Fibroblast of gingiva (primary cell): ENCODE measurements at places on chromosomes 1 and 21.

- peak; percentile 32 for DNase-seq
Observed at GRCh38 chr21:14737922-14738321, 191.8 kb upstream of the SAMSN1 start.

DNA sequence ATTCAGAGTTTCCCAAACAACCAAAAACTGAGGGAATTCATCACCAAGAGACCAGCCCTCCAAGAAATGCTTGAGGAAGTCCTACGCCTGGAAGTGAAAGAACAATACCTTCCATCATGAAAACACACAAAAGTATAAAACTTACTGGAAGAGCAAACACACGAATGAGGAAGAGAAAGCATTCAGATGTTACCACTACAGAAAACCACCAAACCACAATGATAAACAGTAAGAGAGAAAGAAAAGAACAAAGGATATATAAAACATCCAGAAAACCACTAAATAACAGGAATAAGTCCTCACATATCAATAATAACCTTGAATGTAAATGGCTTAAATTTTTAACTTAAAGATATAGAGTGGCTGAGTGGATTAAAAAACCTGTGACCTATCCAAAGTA lies 58.5 kb upstream of the BCL10 start:
- no peak for DNase-seq

GRCh38 chr1:61568460-61569302 lies 156.3 kb downstream of the TM2D1 start:
- no peak for DNase-seq

DNA sequence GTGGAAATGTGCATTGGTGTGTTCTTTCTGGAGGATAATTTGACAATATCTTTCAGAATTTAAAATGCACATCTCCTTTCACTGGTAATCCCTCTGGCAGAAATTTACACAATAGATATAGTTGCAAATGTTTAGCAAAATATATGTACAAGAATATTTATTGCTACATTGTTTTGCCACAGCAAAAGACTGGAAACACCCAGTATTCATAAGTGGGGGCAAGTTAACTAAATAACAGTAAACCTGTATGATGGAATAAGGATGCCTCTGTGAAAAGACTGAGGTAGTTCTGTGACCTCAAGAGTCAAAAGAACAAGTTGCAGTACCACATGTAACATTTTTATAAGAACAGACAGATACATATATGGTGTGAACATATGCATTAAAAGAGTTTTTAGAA lies 13.7 kb upstream of the TADA1 start:
- no peak for DNase-seq

DNA sequence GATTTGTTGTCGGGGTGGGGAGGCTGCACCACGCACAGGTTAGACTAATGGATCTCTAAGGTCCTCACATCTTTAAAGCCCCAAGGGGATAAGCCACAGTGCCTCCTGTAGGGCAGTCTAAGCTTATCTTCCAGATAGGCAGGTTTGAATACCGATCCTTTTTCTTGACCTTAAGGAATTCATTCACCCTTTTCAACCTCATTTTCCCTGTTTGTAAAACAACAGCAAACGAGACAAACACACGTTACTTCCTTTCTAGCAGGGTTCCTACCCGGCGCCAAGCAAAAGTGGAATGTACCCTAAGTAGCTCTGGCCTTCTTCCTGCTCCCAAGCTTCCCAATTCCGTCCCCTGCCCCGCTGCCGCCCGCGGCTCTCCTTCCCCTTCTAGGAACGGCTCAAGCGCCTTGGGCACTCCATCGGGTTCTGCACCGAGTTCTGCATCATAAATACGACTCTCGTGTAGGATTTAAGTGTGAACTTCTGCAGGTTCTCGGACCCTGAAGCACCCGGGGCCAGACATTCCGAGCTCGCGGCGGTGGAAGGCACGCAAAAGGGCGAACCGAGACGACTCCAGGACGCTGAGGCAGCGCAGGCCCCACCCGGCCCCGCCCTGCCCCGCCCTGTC lies 548 bp upstream of the CDC20 start:
- peak; percentile 31 for DNase-seq

- peak; percentile 72 for DNase-seq
Observed at GRCh38 chr1:27656157-27656893, 15.7 kb downstream of the IFI6 start.

GRCh38 chr1:160657250-160657781 lies 10.5 kb upstream of the SLAMF1 start:
- DNase-seq, result no peak

DNA sequence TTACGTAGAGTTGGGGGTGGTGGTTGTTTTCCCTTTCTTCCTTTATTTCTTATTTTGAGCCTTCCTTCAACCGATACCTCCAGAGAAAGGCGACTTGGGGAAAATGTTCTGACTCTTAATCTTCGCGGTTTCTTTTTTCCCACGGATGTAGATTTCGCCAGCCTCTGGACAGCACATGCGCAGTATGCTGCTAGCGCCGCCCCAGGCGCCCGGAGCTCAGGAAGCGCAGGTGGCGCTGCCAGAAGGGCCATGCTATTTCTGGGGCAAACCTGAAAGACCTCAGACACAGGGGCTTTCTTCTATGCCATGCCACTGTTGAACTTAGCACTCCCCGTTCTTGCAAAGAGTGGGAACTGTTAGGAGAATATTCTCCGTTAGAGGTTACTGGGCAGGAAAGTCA lies 392.1 kb downstream of the KIF26B start:
- no peak for DNase-seq
